ENCODE measurements at places on chromosomes 12 and 14.

DNA sequence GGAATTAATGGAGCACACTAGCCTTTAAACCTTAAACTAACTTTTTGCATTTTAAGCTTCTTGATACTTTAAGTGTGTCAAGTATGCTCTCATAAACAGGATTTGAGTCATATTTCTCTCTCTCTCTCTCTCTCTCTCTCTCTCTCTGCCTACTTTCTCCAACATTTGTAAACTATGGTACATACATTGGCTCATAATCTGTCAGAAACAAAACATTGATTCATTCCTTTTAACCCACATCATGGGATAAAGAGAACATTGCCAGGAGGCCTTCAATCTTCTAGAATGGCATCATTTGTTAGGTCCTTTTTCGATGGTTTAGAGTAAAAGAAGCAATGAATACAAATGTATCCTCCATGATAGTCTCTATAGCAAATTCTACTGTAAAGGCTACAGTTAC is 81.6 kb upstream of the RERGL start:
- peak; percentile 14 for DNase-seq

DNA sequence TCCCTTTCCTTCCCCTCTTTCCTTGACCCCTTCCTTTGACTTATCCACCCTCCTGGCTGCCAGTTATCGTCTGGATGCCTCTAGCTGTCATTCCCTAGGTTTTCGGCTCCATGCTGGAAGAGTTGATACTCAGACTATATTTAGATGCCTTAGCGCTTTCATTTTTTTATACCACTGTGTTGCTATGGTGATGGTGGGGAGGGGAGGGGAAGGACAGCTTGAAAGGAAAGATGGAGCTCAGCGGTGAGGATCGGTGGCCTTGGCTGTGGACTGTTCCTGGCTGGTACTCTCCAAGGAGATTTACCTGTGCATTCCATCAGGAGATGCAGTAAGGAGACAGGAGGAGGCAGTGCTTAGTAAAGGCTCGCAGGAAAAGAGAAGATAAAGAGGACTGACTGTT is 108.7 kb downstream of the SLC8A3 start:
- no peak for DNase-seq

DNA sequence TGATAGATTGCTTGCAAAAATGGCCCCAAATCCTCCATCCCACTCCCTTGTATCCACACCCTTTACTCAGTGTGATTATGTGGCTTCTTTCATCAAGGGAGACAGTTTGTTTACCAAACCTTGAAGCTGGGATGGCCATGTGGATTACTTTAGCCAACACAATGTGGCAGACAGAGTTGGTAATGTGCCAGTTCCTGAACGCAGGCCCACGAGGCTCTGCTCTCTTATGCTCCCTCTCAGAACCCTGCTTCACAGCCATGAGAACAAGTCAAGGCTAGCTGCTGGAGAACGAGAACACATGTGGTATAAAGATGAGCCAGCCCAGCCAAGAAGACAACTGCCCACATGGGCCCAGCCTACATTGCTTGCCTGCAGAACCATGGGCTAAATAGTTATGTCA is 162.3 kb downstream of the NDUFA12 start:
- no peak for DNase-seq

DNA sequence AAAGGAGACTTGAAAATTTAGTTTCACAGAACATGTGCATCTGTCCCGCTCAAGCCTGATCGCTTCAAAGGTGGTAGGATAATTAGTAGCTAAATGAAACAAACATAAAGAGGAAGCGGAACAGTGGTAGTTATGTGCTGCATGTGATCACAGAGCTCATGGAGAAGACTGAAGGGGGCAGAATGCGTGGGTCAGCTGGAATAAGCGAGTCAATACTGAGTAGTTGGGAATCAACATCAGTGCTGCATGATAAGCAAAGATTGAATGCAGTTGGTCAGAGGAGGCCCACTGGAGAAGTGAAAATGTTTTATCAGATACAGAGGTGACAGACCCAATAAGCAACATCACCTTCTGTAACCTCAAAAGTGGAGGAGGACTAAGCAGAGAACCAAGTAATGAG is 95.1 kb upstream of the RFX4 start:
- no peak for DNase-seq

- DNase-seq = no peak
These were observed 22.4 kb downstream of the ARG2 start for GRCh38 chr14:67641902-67642749.

- no peak for DNase-seq
These were observed 14.9 kb downstream of the GIT2 start for GRCh38 chr12:109981311-109981710.

- no peak for DNase-seq
These were observed 95.3 kb downstream of the RIMBP2 start for GRCh38 chr12:130620756-130621155.

- DNase-seq = no peak
These were observed 35.2 kb downstream of the PPM1H start for GRCh38 chr12:62899568-62900390.

DNA sequence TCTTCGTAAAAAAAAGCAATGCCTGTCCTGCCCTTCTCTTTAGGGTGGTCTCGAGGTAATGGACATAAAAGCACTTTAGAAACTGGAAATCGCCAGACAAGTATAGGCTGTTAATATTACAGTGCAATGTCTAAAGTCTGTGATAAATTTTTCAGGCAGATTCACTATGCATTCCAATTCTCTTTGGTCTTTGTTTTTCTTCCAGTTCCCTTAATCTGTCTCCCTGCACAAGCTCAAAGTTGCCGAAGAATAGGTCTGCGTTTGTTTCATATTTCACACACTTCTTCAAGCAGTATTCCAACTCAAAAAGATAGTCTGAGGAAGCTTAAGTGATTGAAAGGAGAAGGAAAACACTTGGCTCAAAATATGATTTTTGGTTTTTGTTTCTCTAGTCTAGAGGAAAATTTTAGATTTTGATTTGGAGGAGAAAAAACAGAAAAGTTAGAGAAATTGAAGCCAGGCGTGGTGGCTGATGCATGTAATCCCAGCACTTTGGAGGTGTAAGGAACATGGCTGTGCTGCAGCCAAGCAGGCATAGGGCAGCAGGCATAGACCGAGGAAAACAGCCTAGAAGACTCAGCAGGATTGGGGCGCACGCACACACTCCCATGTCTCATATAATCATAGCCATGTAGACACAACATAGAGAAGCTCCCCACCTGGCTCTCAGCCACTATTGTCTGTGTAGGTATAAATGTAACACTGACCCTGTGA is 96.2 kb upstream of the TMPO start:
- no peak for DNase-seq

DNA sequence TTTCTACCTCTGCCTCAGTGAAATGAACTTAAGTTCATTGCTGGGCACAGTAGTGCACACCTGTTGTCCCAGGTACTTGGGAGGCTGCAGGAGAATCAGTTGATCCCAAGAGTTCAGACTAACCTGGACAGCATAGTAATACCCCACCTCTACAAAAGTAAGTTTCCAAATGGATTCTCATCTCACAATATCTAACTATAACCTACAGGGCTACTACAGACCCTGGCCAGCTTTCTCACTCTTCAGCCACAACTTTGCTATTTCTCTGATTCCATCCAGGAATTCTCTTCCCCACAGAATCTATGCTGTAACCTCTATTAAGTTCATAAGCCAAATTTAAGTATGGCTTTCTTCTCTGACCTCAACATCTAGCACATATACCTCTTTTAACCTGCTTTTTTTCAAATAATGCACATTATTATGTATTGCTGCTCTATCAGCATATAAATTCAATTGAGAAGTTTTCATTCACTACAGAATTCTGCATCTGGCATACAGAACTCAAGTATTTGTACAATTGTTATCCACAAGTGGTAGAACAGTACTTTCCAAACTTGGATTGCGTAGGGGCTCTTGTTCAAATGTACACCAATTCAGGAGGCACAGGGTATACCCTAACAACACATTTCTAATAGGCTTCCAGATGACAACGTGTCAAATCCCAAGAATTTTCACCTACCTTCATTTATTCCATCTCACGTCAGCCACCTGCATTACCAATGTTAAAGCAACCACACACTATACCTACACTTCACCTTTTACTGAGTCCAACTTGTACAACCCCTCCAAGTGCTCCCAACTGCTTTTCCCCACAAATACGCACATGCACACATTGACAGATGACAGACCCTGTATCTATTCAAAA is 3.8 kb downstream of the RPS29 start:
- no peak for DNase-seq

- no peak for DNase-seq
These were observed 36.6 kb downstream of the STAB2 start for GRCh38 chr12:103623716-103624115.

DNA sequence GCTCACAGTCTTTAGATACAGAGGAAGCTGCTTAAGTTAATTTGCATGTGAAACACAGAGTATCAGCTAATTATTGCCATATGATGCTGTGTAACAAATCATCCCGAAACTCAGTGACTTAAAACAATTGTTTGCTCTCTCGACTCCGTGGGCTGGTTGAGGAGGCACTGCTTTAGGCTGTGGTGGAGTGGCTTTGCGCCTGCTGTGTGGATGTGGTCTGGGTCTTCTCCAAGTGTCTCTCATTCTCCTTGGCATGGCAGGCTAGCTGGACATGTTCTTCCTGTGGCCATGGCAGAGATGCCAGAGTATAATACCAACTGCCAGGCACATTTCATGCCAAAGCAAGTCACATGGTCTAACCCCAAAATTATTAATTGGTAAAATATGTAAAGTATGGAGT is 40.9 kb downstream of the PELI2 start:
- DNase-seq = no peak

- DNase-seq = peak; percentile 76
These were observed 21.0 kb downstream of the TMTC1 start for GRCh38 chr12:29762637-29763300.

GRCh38 chr14:84891404-84891803 is 638.5 kb upstream of the FLRT2 start:
- DNase-seq = no peak

- peak; percentile 79 for DNase-seq
These were observed 3.2 kb upstream of the DYNC1H1 start for GRCh38 chr14:101961011-101961721.

DNA sequence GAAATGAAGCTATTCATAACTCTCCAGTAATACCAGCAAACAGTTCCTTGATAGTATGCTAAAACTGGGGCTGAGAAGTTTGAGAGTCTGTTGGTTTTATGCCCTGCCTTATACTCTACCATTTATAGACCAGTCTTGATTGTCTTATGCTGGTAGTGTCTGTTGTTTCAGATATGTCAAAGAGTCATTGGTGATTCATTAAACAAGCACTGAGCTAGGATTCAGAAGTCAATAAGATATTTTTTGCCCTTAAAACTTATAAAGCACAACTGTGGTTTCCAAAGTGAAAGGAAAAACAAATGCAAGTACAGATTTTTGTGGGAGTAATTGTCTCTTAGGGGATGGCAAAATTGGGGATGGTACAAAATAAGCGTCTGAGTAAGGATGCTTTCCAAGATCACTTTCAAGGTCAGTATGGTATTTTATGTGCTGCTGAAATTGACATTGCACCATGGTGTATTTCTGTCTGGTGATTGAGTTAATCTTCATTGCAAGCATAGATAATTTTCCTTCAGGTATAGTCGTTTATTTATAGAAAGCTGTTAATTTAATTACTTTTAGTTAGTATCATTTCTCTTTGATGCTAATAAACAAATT is 289.5 kb upstream of the E2F7 start:
- DNase-seq = no peak

- DNase-seq = no peak
These were observed 69.7 kb downstream of the WDR20 start for GRCh38 chr14:102209224-102209966.

GRCh38 chr14:61388173-61388975 is 67.0 kb downstream of the PRKCH start:
- peak; percentile 10 for DNase-seq

DNA sequence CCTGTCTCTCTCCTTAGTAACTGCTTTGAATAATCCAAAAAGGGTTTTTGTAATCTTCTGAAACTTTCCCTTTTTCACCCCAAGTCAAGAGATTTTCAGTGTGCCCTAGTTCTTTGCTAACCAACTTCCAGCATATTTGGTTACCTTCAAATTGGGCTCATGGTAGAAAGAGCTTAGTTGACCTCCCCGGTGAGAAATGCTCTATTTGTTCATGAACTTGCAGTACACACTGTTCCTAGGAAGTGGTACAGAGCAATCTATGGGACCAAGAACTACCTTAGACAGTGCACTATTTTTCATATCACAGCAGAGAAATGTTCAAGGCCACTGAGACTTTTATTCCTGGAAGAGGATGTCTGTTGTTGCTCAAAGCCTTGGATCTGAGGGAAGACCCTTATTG is 1.7 kb downstream of the USP5 start:
- no peak for DNase-seq

- no peak for DNase-seq
These were observed 88.9 kb upstream of the ARHGAP5 start for GRCh38 chr14:31988244-31988643.

GRCh38 chr14:88324930-88325329 is 1.9 kb upstream of the KCNK10 start:
- no peak for DNase-seq

DNA sequence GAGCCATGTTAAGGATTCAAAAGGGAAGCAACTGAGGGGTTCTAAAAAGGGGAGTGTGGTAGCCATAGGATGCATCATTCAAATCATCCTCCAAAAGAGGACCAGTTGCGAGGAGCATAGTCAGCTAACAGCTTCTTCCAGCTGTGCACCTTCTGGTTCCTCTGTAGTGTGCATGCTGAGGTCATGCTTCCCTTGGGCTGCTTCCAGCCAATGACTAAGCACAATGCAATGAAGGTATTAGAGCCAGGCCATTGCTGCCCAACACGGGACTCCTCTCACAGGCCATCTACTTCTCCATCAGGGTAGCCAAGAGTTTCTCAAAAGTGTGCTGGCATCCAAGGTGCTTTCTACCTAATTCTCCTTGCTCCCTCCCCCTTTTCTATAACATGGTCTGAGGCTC is 69.2 kb upstream of the ARID2 start:
- peak; percentile 18 for DNase-seq

GRCh38 chr12:19614601-19615383 is 175.5 kb downstream of the AEBP2 start:
- no peak for DNase-seq

DNA sequence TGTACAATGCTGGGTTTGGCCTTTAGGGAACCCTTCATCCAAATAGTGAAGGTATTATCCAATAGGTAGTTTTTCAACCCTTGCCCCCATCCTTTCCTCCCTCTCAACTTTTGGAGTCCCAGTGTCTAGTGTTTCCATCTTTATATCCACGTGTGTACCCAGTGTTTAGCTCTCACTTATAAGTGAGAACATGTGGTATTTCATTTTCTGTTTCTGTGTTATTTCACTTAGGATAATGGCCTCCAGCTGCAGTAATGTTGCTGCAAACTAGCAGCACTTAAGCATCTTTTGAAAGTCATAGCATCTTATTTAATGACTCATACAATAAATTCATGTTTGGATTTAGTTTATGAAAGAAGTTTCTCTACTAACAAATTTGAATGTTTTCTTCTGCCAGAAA is 442.5 kb downstream of the NELL2 start:
- DNase-seq = no peak

GRCh38 chr12:111757361-111758119 is 9.2 kb upstream of the ALDH2 start:
- DNase-seq = no peak

Data from fibroblast of the conjunctiva (primary cell).